ENCODE measurements at places on chromosomes 5 and 9.

DNA sequence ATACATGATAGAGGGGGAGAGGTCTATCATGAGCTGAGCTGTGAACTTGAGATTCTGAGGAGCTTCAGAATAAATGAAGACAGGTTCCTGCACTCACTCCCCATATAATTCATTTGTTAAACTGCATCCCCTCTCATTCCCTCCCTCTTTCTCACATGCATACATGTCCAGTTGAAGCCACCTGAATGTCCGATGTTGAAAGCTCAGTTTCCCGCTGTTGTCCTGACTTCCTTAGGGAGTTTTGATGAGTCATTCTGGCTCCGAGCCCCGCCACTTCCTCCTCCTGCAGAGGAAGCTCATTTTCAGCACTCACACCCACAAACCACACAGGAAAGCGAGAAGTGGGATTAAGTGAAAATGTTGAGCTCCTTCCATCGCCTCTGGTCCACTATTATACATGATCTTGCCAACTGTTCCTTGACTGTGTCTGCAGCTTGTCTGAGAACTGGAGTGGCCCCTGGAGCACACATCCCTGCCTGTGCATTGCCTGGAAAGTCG, 121.2 kb downstream of the CEMIP2 start:
- no peak for DNase-seq

- DNase-seq = no peak
Observed at GRCh38 chr9:89450213-89450612, 47.7 kb downstream of the SEMA4D start.

GRCh38 chr9:76818271-76818670, 54.0 kb downstream of the PCA3 start:
- DNase-seq = no peak

- DNase-seq = no peak
Observed at GRCh38 chr5:1909346-1909985, 26.7 kb upstream of the IRX4 start.

DNA sequence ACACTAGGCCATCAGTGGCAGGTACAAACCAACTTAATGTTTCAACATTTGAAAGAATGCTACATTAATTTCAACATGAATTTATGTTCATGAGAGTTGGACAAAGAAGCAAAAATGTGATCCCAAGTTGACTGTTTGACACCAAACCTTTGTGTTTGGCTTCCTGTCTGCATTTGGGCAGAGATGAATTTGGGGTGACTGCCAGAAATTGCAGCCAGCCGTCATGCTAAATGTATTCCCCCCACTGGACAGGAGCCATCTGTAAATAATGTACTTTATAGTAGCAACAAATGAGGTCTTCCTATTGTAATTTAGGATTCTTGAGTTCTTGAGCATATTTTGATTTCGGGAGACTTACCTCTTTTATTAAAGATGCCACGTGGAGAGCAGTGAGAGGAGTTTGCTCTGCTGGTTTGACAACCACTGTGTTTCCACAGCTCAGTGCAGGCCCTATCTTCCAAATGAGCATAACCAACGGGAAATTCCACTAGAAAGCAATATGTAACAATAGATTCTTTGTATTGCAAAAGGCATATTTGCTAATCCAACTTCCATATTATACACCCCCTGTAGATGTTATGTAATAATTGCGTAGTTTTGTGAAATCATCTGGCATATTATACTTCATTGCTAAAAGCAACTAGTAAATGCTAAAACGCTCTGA, 27.6 kb downstream of the ALDH1A1 start:
- DNase-seq = no peak

GRCh38 chr9:20447291-20447690, 175.0 kb downstream of the MLLT3 start:
- no peak for DNase-seq

DNA sequence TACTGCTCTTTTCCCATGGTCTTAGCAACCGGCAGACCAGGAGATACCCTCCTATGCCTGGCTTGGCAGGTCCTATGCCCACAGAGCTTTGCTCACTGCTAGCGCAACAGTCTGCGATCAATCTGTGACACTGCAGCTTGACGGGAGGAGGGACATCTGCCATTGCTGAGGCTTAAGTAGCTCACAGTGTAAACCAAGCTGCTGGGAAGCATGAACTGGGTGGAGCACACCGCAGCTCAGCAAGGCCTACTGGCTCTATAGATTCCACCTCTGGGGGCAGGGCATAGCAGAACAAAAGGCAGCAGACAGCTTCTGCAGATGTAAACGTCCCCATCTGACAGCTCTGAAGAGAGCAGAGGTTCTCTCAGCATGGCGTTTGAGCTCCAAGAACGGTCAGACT, 40.4 kb downstream of the MCTP1 start:
- no peak for DNase-seq

DNA sequence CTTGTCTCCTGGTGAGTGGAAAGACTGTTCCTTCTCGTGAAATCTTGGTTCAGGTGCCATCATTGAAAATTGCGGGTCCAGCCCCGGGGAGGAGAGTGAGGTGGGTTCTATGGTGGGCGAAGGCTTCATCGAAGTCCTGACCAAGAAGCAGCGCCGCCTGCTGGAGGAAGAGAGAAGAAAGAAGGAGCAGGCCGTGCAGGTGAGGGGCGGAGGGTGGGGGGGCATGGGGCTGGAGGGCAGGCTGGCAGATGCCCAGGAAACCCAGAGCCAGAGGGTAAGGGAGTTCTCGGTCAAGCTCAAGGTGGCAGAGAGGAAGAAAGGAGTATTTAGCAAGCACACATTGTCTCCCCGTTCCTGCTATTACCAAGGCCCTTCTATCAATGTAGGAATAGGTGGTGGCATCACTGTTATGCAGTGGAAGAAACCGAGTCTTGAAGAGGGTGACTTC, 24.3 kb upstream of the POMT1 start:
- no peak for DNase-seq

DNA sequence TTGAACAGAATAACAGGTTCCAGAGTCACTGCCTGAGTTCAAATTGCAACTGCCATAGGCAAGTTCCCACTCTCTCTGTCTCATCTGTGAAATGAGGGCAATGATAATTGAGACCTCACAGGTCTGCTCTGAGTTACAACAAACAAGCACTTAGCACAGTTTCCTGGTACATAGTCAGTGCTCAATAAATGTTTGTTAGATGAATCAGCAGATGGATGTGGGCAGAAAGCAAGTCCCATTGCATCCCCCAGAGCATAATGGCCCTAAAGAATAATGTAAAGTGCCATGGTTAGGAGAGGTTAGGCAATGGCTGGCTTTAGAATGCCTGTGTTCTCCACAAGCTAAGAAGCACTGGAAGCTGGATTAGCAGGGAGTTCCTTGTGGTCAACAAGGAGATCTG, 136.5 kb upstream of the LARP1 start:
- DNase-seq = no peak

- no peak for DNase-seq
Observed at GRCh38 chr5:34676416-34676815, 20.3 kb downstream of the RAI14 start.

DNA sequence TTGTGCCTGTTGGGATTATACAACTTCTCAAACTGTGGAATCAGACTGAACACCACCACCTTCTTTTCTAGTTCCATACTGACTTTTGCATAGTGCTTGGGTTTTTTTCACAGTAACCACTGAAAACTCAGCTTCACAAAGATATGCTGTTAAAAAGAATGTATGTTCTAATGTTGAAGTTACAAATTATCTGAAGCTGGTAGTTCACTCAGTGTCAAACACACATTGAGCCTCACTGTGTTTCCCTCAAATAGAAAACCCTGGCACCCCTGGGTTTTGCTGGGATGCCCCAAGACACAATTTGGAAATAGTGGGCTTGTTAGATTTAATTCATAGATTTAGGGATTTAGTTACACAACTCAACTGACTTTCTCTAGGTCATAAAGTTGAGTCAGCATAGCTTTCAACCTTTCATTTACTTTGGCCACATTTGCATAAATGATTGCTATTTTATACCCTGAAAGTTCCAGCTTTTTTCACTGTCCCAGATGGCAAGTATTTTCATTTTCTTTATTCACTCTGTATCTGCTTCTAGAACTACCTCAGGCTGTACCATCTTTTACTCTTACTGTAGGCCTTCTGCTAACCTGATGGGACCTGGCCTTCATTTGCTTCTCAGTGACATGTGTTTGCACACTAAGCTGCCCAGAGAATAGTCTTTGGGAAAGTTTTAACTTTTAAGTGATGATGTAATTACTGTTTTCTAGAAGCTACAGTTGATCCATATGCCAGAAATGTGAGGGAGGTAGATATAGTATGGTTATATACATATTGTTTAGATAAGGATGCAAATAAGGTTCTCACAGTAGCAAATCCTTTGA, 115.1 kb downstream of the CDC42SE2 start:
- no peak for DNase-seq

- DNase-seq = peak; percentile 4
Observed at GRCh38 chr5:111254613-111255012, 30.4 kb downstream of the CAMK4 start.
